Uterine smooth muscle cell (primary cell): ENCODE measurements at places on chromosomes 3 and 15. TPM values are rescaled to one million over a fixed set of nuclear protein-coding genes. Genes with fewer than 3 reads are reported as not detected.

Gene OR5H1
- total RNA-seq = under 0.01 TPM in 1 of 2 replicates, not detected in the other

Gene RPL39L
- total RNA-seq = 31.7 and 65.0 TPM in 2 replicates

Gene TM4SF4
- not detected in 2 replicates for total RNA-seq

Gene ATP13A5
- not detected in 2 replicates for total RNA-seq

Gene ATP8B4
- total RNA-seq = 2.1 and 9.9 TPM in 2 replicates
